Adrenal gland (tissue), 19 donors: ENCODE measurements at places on chromosomes 5 and 9.

DNA sequence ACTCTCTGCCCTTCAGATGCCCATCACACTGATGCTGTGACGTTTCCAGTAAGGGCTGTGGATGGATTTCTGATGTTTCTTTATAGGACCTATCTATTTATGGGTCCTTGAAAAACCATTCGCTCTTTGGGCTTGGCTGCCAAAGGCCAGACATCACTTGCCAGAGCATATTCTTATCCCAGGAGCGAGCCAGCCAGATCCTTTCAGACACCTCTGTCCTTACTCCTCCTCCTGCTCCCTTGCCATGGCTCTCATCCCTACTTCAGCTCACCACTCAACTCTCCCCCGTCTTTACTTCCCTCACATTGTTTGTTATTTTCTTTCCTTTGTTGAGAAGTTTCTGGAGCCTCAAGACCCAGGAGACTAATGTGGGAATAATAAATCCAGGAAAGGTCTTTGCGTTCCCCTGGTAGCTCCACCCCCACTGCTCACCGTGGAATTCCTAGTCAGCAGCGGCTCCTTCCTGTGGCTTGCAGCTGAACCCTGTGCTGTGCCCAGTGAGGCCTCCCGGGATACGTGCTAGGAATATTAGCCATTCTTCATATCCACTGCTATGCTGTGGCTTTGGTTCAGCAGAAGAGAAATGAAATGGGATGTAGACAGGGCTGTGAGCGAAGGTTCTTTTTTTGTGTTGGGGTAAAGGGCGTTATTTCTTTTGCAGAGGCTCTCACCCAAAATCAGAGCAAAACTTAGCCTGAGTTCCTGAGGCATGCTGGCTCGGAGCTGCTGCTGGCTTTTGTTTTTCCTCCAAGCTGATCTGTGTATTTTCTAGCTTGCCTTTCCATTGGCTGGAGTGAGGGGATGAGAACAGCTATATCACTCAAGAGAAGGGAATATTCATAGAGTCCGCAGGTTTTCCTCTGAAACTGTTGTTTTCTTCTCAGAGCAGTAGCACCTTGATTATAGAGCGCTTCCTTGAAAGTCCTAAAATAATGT lies 171.1 kb downstream of the SAXO1 start:
- DNase-seq: peak; percentile 16

GRCh38 chr9:95000821-95001220 lies 274.3 kb downstream of the AOPEP start:
- no peak for DNase-seq

DNA sequence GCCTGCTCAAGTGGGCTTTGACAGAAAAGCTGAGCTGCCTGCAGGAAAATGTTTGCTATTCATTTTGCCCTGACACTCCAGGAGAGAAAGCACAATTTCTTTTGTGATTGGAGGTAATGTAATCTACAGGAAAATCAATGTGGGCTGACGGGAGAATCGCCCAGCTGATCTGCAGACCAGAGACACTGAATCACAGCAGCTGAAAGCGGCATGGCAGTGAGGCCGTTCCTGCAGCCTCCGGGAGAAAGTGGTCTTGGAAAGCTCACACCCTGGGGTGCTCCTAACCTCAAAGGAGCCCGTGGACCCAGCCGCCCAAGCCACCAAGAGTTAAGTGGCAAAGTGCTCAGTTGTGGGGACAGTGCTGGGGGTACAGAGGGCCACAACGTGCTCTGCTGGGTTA lies 593.6 kb downstream of the BNC2 start:
- no peak for DNase-seq

- DNase-seq: no peak
Measured at GRCh38 chr9:99018653-99019052, 74.9 kb downstream of the COL15A1 start.

GRCh38 chr9:136707849-136708517 lies 4.4 kb upstream of the DIPK1B start:
- DNase-seq: no peak
